Esophagus mucosa (tissue), 1 donor: ENCODE measurements at places on chromosomes 2 and 18. TPM values are rescaled to one million over a fixed set of nuclear protein-coding genes. Genes with fewer than 3 reads are reported as not detected.
A peak's percentile ranks its signal among the peaks of the same experiment; 100 is the strongest.

Gene APOB
- 0.20 TPM for total RNA-seq

Gene GAREM2
- total RNA-seq: 0.68 TPM

Gene SH3RF3
- total RNA-seq: 0.68 TPM

Gene KIF1A
- 0.12 TPM for total RNA-seq

Gene COLEC11
- not detected for total RNA-seq

Gene PTPRN
- not detected for total RNA-seq

- no peak for ATAC-seq
These were observed 25.9 kb downstream of the HS1BP3 start for GRCh38 chr2:20624884-20625485.

DNA sequence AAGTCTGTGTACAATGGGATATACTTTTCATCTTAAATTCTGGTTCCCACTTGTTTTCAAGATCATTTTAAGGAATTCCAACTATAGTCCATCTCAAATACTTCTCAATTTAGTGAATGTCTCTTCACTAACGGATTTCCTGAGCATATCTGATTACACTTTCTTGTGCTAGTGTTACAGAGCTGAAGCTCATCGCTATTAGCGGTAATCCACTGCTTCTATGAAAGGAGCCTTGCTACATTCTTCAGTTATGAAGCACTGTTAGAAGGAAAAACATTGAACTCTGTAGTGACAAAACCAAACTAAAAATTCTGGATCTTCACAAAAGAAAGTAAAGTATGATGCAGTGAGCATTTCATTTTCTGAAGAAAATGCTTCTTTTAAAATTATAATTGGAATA lies 72.0 kb downstream of the AGPS start:
- ATAC-seq: no peak

DNA sequence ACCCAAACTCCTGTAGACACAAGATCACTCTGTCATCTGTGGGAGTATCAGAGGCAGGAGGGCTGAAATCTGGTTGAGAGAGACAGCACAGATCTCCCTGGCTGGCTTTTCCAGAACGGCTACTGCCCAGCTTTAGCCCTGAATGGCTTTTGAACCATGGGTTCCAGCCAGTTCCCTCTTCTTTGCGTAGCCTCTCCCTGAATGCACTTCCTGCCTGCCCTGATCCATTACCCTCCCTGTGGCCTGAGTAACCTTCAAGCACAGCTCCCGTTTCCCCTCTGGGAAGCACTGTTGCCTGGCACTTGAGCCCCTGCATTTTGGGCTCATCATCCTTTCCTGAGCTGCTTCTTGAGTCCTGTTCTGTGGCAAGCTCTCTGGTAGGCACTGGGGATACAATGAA lies 68.8 kb downstream of the ASAP2 start:
- no peak for ATAC-seq

DNA sequence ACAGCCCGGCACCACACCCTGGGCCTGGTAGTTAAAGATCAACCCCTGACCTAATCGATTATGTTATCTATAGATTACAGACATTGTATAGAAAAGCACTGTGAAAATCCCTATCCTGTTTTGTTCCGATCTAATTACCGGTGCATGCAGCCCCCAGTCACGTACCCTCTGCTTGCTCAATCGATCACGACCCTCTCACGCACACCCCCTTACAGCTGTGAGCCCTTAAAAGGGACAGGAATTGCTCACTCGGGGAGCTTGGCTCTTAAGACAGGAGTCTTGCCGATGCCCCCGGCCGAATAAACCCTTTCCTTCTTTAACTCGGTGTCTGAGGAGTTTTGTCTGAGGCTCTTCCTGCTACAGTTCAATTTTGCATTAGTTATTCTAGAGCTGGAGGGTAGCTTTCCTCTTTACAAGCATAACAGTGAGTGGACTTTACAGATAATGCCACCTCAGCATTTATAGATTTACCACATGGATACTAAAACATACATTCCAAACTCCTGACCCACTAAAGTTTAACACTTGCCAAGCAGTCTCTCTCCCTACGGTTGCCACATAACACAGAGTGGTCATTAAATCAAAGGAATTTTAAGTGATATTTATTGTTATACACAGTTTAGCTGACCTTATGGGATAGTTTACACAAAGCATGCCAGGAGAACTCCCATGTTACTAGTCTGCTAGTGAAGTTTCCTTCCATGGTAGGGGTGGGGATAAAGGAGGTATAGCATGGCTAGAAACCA lies 101.0 kb downstream of the EVA1A start:
- no peak for ATAC-seq

DNA sequence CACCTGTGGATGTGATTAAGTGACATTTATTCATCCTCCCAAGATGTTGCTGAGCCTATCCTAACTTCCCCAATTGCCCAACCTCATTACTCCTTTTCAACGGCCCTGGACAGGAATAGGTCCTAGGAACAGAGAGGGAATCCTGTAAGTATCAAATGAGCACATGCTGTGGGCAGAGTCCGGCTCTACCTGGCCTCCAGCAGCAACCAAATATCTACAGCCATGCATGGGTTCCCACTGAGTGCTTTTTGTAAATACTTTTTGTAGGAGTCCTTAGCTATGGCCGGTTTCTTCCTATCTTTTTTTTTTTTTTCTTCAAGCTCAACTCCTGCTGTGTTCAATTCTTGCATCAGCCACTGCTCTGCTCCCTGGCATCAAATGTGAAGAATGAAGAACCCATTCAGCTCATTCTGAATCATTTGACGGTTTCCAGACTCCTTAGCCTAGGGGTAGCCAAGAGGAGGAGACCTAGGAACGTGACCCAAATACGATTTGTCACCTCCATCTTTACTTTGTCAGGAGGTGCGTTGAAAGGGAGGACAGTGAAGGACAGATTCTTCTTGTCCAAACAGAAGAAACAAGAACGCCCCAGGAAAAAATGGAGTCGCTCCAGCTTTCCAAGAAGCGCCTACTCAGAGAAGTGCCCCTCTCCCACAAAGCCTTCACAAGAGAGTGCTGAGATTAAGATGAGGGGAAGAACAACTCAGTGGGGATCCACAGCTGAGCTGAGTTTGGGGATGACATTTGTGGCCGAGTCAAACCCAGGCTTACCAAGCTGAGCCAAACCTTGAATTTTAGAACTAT lies 46.7 kb upstream of the LCLAT1 start:
- ATAC-seq: no peak

DNA sequence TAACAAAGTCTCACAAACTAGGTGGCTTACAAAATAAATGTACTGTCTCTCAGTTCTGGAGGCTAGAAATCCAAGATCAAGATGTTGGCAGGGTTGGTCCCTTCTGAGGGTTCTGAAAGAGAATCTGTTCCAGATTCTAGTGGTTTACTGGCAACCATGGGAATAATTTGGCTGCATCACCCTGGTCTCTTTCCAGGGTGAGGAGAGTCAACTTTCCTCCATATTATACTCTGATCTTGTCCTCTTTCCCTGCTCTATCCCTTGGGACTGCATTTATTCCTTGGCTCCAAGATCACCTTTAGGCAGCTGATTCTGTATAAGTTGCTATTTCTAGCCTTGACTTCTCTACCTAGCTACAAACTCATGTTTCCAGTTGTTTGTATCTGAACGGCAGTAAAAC lies 35.2 kb downstream of the SLC40A1 start:
- no peak for ATAC-seq

GRCh38 chr2:233850745-233851144 lies 3.6 kb downstream of the HJURP start:
- ATAC-seq: no peak

- ATAC-seq: peak; percentile 35
These were observed 45.7 kb downstream of the STAT4 start for GRCh38 chr2:191105082-191105481.

GRCh38 chr2:133667085-133667484 lies 98.8 kb upstream of the NCKAP5 start:
- ATAC-seq: no peak

DNA sequence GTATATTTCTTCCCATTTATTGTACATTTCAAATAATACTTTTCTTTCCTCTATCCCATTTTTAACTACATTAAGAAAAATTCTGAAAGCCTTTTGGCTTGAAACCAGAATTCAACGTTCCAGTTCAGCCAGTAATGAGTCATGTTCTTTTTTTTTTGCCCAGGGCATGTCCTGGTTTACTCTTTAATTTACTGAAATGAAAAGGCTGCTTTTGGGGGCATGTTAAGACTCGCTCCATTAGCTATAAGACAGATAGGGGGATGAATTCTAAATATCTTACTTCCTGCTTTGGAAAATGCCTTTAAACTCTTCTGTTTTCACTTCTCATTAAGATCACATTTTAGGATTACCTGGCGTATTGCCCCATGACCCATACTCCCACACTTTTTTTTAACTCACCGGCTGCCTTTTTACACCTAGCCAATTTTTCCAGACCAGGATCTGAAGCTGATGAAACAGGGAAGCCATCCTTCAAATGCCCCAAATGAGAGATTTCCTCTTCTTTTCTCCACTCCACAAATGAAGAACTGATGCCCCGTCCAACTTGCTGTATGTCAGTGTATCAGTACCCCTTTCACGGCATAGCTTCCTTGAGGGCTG lies 585 bp downstream of the ABCA12 start:
- ATAC-seq: peak; percentile 80

DNA sequence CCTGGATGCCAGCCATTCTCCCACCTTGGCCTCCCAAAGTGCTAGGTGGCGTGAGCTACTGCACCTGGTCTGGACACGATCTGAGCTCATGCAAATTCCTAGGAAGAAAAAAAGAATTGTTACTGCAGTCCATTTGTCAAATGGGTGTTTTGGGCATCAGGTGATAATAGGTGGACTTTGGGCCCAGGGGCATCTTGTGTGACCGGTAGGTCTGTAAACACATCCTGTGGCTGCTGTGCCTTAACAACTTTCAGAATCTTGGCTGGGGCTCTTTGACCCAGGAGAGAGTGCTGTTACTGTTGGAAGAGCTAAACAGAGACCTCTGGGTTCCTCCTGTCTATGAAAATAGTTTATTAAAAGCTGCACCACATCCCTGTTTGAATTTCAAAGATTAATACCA lies 34.9 kb upstream of the TFCP2L1 start:
- no peak for ATAC-seq

DNA sequence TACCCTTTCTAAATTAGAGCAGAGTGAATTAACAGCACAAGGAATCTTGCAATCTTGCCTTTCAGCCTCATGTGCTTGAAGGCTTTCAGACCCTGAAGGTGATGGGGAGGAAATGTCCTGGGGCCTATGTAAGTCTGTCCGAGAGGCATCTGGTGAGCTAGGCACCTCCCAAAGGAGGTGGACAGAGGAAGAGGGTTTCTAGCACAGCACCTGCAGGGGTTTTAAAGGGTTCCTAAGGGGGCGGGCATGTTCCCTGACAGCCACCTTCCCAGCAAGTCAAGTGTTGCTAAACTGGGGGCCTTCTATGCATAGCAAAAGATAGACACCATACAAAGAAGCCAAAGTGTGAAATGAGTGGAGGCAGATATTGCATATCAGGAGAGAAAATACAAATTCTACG lies 88.5 kb downstream of the CDH2 start:
- no peak for ATAC-seq

DNA sequence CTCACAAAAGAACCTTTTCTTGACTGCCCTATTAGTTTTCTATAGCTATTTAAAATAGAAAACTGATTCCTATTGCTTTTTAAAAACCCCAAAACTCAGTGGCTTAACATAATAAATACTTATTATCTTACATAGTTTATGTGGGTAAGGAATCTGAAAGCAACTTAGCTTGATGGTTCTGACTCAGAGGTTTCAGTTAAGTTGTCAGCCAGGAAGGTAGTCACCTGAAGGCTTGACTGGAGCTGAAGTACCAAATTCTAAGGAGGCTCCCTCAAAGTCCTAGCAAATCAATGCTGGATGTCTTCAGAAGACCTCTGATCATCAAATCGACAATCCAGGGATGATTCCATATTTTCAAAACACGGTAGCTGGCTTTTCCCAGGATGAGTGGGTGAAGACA lies 546.6 kb upstream of the CDH2 start:
- no peak for ATAC-seq

DNA sequence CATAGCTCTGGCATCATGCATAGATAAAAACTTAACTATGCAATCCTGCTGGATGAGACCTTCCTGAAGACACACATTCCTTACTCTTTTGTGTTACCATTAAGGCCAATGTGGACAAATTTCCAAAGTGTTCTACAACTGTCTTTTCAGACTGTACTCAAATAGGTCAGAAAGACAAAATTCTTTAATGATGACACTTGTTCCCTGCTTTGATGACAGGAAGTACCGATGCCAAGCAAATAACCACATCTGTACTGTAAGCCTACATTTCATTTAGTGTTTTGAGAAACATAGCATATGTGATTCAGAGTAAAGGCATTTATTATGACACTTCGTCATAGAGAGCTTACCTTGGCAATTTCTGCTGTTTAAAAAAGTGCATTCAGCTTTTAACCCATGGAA lies 55.0 kb downstream of the PMAIP1 start:
- ATAC-seq: peak; percentile 40

DNA sequence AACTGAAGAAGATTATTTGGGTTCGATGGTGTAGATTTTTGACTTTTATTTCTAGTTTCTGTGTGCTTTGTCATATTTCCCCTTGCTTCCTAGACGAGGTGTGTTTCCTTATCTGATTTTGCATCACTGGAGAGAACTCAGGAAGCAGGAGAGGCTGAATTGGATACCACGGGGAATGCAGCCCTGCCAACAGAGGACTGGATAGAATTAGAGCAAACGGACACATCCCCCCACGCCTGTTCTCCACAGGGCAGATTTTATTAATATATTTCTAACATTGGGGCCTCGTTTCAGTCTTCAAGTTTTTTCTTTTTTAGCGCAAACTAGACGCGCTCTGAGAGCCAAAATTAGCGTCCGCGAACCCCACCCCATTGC lies 678 bp upstream of the VAPA start:
- ATAC-seq: no peak

DNA sequence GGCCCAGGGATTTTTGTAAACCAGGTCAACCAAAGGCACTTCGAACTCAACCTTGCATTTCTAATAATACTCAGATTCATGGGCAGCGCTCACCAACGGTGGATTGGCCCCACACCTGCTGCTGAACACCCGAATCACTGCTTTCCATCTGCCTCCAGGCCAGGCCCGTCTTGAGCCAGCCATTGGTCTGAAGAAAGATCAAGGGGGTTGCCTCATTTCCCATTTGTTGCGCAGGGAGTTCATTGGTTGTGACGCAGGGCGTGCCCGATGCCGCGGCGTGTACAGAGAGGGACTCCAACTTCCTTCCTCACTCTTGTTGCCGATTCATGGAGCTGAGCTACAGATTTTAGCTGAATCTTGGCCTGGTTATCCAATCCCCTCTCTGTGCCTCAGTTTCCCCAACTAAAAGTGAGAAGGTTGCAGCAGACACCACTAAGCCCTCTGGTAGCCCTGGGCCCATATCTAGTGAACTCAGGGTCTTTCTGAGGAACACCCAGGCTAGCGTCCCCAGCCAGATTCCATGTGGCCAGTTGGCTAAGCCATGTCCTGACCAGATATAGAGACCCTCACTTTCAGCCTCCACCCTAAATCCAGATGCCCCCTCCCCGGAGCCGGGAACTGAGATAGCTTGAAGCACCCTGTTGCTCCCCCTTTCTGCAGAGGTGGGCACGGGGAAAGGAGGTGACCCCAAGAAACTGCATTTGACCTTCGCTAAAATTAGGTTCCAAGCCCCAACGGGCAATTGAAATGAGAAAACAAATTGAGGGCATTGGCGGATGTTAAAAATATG lies 60.9 kb upstream of the HPCAL1 start:
- ATAC-seq: no peak
